Stimulated activated CD4-positive, alpha-beta T cell treated with anti-CD3 and anti-CD28 coated beads, Interleukin-4, amount 100 ng/mL, for 1 hour (primary cell): ENCODE measurements at places on chromosomes 2 and 18.

GRCh38 chr2:64470766-64471295 lies 16.9 kb downstream of the LGALSL start:
- DNase-seq = no peak

- no peak for DNase-seq
These were observed 58.3 kb upstream of the NFE2L2 start for GRCh38 chr2:177322801-177323261.

DNA sequence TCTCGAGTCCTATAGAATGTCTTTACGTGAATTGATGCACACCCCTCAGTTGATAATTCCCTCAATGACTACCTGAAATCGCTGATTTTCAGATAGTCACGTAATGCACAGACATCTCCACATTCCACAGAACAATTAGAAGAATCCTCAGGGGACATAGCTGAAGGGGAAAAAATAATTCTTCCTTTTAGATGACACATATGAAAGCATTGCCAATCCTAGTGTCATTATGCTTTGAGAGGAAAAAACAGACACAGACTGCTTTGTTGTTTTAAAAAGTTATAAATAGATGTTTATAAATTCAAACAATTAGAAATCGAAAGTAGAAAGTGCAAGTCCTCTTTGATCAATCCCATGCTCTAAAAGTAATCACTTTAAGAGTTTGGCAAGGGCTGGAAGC lies 100.6 kb upstream of the FN1 start:
- no peak for DNase-seq

GRCh38 chr2:228655331-228655730 lies 473.8 kb upstream of the SPHKAP start:
- no peak for DNase-seq

GRCh38 chr2:75808793-75809535 lies 98.2 kb upstream of the GCFC2 start:
- no peak for DNase-seq

- no peak for DNase-seq
These were observed 74.6 kb upstream of the SMAD7 start for GRCh38 chr18:49025426-49025766.

DNA sequence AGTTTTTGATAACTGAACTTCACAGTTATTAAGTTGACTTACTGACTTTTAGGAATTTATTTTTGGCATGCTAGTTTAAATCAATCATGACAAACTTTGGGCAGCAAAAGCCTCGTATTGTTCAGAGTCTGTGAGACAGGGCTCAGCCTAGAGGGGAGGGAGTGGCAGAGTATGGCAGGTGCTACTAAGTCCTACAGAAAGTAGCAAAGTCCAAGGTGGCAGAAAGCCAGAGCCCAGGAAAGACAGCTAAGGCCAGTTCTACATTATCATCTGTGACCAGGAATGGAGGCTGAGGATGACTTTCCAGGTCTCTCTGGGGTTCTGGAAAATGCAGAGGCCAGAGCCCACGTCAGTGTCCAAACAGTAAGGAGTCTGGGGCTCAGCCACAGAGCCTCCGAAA lies 34.2 kb downstream of the CHST10 start:
- no peak for DNase-seq

GRCh38 chr18:47604021-47604420 lies 326.4 kb downstream of the SMAD2 start:
- no peak for DNase-seq

DNA sequence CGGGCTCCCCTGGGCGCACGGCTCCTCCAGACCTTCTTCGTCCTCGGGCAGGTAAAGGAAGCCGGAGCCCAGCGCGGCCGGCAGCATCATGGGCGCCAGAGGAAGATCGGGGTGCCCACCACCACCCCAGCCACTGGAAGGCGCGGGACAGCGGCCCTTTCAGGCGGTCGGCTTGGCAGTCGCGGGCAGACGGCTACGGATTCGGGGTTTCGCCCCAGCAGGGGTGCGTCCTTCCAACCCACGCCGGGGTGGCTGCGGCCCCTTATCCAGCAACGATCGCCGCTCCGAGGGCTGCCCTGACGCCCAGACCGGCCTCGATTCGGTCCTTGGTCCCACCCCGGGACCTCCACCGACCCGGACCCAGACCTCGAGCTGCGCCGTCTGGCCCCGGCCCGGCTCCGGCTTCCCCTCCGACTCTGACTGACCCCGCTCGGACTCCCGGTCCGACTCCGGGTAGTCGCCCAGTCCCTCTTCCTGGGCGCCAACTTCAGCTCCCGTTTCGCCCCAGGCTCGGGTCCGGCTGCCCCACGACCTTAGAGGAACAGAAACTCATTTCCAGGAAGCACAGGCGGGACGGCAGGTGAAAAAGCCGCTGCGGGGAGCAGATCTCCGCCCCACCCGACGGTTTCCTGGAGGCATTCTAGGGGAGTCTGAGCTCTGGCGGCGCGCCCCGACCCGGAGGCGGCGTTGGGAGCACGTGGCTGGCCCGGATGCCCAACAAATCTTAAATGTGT lies 30.2 kb upstream of the SSB start:
- peak; percentile 41 for DNase-seq

GRCh38 chr2:37829202-37829601 lies 95.9 kb upstream of the RMDN2 start:
- no peak for DNase-seq

DNA sequence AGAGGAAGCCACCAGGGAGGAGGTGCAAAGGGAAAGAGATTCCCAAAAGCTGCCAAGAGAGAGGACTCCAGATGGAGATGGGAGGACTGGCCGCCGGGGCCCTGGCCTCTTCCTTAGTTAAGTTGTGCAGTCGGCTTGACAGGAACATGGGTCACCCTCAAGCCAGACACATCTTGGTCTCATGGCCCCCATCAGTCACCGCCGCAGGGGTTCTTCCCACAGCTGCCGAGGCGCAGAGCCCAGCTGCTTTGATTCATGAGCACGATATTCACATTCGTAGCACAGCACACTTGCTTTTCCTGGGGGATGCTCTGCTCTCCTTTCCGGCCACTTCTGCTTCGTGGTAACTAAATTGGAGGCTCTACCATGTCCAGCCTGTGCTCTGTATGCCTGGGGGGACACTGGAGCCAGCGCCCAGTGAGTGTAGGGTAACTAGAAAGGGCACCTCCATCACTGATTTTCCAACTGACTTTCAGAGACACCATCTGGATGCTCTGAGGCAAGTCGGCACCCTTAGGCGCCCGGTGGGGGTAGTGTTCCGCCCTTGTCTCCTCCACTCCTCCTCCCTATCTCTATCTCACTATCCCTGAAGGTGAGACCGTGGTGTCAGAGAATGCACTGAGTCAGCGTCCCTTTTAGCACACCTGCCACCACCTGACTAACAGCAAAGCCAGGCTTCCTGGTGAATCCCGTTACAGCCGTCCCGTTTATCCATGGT lies 13.3 kb downstream of the TWIST2 start:
- no peak for DNase-seq

DNA sequence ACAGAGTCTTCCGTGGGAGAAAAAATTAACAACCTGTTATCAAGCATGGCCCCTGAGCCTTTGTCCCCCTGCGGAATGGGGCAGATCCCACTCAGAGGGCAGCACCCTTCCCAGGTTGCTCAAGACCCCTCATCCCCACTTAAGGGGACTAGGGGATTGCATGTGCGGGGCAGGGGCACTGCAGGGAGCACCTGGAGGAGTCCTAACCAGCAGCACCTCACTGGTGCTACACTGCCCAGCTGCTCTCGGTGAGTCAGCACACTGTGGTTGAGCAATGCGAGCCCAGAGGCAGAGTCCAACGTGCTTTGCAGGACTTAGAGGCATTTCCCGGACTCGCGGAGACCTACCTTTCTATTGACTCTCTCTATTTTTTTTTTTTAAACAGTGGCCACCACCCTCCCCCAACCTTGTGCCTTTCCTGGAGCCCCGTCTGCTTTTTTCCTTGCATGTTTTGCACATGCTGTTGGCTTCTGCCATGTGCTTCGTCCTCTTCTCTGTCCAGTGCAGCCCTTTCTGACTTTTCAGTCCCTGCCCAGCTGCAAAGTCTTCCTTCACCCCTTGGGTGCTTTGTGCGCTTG lies 74.0 kb downstream of the IL1R2 start:
- DNase-seq = no peak

DNA sequence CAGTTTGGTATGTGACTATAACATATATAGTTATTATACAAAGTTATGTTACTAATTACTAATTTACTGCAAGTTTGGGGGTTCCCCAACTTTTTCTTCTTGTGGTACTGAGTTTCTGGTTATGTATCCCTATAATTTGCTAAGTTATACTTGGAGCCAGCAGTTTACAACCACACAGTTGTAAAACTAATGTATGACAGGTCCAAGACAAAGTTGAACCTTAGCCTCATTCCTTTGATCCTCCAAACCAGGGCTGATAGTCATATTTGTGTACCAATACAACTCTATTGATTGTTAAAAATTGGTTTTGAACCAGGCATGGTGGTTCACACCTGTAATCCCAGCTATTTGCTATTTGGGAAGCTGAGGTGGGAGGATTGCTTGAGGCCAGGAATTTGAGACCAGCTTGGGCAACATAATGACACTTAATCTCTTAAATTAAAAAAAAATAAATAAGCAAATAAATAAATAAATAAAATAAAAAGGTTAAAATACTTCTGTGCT lies 24.3 kb downstream of the RELCH start:
- no peak for DNase-seq

DNA sequence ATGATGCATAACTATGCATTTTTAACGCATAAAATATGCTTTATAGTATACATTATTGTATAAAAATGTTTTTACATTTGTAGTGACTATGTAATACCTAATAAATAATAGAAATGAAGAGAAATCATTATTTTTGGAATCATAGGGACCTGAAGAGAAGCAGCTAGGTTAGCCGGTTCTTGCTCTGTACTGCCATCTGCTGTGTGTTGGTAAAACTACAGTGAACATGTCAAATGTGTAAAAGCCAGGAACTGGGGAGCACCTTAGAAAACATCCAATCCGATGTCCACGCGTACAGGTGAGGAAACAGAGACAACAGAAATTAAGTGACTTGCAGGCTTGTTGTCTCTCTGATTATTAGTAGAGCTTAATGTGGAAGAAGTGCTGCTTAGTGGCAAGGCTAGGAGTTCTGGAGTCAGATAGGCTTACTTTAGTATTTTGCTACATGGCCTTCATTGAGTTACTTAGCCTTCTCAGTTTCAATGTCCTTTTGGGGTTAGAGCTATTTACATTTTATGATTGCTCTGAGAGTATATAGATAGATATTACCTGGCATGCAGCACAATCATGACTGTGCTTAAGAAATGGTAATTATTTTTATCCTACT lies 386.5 kb downstream of the DLGAP1 start:
- DNase-seq = peak; percentile 4

- DNase-seq = no peak
These were observed 41.2 kb downstream of the PCARE start for GRCh38 chr2:29033172-29033571.
